ENCODE measurements at places on chromosomes 6 and 20.

- DNase-seq: no peak
Observed at GRCh38 chr6:41446907-41447545, 99.2 kb upstream of the FOXP4 start.

GRCh38 chr6:39488255-39488879, 165.9 kb upstream of the KCNK16 start:
- DNase-seq: no peak

GRCh38 chr6:46653439-46654195, 842 bp downstream of the SLC25A27 start:
- DNase-seq: no peak

DNA sequence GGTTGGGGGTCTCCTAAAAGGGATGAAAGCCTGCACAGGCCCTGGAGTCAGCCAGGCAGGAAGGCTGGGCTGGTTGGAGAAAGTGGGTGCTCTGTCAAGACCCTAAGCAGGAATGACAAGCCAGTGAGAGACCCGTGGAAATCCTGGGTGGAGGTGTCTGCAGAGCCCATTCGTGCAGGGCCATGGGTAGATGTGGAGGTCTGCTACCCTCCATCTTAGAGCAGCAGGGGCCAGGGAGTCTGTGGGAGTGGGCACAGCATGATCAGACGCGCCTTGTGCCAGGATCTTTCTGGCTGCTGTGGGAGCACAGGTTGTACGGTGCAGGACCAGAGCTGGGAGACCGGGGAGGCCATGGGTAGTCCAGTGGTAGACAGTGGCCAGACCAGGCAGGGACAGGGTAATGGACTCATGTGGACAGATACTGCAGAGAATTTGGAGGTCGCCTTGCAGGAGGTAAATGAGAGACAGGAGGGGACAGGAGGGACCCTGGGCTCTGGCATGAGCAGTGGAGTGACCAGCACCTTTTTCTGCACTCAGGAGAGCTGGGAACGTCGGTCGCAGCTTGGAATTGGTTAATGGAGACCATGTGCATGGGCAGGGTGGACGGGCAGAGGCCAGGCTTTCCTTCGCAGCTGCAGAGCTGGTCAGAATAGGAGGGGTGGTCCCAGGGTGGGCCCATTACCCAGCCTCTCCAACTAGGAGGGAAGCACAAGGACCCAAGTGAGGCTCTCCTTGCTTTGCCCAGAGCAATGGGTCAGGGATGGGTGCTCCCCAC, 203.5 kb upstream of the PMEPA1 start:
- DNase-seq: no peak

- no peak for DNase-seq
Observed at GRCh38 chr6:3627501-3627900, 124.0 kb downstream of the PXDC1 start.

- DNase-seq: no peak
Observed at GRCh38 chr20:51013577-51014330, 9.2 kb downstream of the KCNG1 start.

DNA sequence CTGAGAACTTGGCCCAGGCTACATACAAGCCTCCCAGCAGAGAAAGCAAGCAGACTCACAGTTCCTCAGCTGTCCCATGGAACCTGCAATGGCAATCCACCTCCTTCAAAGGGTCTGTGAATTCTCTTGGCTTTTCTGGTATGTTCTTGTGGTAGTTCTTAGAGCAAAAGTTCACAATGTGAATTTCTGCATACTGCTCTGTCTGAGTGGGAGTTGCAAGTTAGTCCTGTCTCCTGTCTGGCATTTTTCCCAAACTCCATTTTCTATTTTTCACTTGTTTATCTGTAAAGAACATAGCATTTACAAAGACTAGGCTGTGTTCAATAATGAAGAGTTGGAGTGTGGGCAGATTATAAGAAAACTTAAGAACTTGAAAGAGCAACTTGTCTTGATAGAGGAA, 269.9 kb downstream of the BCKDHB start:
- no peak for DNase-seq
